NCI-H748 treated with DMSO at 0.1 percent for 48 hours (cell line): ENCODE measurements at places on chromosomes 11 and 22.
A peak's percentile ranks its signal among the peaks of the same experiment; 100 is the strongest.

- no peak for DNase-seq
Measured at GRCh38 chr11:35142481-35143075, 3.6 kb downstream of the CD44 start.

DNA sequence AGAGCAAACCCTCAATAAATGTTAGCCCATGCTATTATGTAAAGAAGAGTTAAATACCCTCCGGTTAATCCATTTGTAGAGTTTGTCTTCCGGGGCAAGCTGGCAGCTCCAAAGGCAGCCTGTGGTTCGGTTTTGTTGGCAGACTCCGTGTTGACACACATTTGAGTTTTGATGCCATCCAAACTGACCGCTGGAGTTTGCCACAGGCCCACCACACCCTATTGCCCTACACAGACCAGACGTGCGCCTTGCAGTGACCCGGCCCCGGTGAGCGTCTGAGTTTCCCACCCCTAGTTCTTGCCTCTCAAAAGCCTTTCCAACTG lies 25.1 kb downstream of the ELFN2 start:
- DNase-seq: no peak

DNA sequence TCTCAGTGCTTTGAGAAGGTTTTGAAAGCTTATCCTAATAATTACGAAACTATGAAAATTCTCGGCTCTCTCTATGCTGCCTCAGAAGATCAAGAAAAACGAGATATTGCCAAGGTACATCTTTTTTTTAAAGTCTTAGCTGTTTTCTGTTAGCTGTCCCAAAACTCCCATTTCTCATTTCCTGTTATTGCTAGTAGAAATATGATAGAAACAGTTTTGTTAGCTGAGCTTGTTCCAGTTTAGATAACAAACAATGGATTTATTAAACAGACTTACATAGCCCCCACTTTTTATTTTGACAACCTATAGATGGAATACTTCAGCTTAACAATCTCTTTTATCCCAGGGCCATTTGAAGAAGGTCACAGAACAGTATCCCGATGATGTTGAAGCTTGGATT lies 12.7 kb downstream of the CTR9 start:
- no peak for DNase-seq

DNA sequence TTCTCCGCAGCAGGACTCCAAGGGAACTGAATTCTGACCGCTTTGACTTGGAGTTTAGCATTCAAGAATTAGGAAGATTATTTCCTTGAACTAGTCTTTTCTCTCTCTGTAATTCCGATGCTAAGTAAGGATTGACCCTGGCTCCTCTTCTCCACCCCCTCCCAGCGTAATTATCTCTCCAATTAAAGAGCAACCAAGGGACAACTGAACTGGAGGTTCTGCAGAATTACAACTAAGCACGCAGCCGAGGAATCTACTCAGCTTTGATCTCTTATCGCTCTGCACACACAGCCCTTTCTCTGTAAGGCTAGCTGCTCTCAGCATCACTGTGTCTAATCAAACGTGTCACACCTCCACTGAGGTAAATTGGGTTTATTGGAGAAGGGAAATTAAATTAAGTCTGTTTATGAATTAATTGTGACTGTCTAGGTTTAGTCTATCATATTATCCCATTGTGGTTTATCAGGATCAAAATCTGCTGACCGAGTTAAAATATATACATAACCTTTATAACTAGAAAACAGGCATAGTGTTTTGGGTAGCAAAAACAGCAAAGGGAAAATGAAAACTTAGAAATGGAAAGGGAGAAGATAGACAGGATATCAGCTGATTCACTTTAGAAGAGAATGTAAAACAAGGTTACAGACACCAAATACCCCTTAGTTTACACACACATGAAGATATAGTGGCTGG lies 241.3 kb upstream of the LARGE1 start:
- DNase-seq: no peak

- no peak for DNase-seq
Measured at GRCh38 chr11:123145220-123145619, 49.8 kb downstream of the CLMP start.

DNA sequence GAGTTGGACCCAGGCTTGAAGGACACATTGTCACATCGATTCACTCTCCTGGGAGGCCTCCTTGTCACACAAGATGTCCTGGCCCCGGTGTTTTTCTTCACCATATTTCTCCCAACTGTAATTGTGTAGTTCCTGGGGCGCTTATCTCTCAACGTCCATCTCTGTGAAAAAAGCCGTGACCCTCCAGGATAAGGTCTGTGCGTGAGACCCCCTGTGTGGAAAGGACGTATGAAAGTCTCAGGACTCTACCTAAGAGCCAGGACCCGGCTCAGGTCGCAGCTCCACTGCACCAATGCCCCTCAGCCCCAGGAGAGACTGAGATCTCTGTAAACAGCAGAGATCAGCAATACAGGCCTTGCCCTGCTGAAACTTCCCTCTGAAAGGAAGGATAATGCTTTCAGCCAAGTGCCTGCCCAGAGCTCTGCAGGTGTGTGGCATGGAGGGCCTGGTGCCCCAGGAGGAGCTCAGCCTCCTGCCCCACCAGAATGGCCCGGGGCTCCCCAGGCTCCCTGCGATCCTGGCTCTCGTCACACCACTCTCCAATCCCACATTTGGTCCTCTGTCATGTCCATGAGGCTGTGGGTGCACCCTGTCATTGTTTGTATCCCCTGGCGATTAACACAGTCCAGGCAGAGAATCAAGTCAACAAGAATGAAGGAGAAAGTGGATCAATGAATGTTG lies 119.2 kb upstream of the TMEM45B start:
- no peak for DNase-seq

DNA sequence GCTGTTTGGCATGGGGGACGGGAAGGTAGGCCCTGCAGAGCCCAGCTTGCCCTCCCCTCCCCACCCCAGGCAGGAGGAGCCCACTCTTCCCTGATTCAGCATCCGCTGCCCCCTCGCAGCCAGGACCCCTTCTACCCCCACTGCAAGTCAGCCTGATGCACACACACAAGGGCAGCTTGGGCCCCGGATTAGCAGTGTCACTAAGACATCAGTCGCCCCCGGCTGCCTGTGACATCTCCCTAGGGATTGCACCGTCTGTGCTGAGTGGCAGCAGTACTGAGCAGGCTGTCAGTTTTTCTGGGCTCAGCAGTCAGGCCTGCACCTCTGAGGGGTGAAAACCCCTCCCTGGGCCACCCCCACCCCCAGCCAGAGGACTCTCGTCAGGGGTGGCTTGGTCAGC lies 30.4 kb upstream of the SYT7 start:
- DNase-seq: no peak

GRCh38 chr11:129286813-129287212 lies 88.8 kb upstream of the BARX2 start:
- DNase-seq: peak; percentile 65

DNA sequence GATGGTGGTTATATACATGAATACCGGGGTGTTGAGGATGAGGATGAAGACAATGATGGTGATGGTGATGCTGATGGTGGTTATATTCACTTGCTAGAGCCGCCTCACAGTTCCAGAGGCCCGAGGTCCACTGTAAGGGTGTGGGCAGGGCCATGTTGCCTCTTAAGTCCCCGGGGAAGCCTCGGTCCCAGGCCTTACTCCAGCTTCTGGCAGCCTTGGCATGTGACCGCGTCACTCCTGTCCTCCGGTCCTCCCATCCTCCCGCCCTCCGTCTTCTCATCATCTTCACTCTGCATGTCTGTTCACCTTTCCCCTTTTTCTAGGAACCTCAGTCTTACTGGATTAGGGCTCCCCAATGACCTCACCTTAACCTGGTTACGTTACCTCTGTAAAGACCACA lies 54.6 kb downstream of the IGLL1 start:
- DNase-seq: no peak

- no peak for DNase-seq
Measured at GRCh38 chr11:77035580-77035979, 1.4 kb downstream of the B3GNT6 start.

- no peak for DNase-seq
Measured at GRCh38 chr11:130581646-130582045, 133.2 kb downstream of the ADAMTS15 start.
